GM04504 (cell line): ENCODE measurements at places on chromosomes 6 and 20.

DNA sequence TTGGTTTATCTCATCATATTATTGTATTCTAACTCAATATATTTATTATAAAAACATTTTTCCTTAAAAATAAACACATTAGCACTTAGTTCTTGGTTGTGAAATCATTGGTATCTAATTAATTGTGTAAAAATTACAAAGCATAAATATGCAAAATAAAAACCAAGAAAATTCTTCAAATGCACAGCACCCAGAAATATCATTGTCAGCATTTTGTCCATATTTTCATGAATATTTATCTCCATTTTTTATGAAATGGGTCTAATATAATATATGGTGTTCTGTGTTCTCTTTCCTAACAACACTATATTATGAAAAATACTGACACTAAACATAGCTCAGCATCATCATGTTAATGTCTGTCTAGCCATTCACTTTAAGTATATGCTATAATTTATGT lies 877.8 kb upstream of the MAP3K7 start:
- DNase-seq: no peak

- DNase-seq: no peak
Measured at GRCh38 chr6:118935978-118936703, 1.2 kb upstream of the MCM9 start.

DNA sequence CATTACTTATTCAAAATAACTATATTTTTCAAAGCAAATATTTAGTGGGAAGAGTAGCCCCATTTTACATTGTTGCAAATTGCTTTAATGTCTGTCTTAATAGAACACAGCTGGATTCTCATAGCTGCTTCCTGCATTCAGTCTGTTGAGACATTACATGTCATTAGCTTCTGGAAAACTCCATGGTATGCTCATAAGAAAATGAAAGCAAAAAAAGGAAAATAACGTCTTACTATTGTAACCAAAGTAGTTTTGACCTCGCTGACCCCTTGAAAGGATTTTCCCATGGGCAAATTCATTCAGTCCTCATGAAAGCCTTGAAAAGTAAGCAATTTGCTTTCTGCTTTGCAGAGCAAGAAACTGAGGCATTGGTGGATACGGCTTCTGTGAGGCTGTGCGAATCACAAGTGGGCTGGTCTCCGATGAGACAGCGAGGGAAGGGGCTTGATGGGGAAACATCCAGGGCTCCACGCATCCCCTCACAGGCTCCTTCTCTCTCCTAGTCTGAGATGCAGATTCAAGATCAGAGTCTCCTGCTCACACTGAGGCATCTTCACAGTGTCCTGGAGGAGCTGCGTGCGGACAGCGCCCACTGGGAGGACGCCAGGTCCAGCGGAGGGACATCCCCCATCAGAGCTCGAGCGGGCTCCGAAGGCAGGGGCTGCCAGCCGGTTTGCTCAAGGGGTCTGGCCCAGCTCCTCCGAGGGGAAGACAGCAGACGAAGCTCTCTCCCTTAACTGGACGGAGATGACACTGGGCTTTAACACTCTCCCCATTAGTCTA lies 3.3 kb downstream of the C20orf202 start:
- DNase-seq: no peak

DNA sequence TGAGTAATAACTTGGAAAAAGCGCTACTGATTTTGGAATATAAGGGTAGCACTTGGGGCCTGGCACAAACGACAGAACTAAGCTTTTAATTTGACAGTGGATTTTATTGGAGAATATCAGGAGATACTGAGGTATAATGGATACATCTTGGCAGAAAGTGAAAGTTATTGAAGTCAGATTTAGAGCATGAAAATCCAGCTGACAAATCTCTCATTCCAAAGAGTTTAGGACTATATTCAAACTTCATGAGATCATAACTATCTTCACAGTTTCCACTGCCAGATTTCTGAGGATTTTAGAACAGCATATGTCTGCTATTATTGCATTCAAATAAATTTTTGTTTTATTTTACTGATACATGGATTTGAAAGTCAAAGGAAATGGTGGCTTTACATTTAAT lies 132.3 kb upstream of the THEMIS start:
- no peak for DNase-seq

DNA sequence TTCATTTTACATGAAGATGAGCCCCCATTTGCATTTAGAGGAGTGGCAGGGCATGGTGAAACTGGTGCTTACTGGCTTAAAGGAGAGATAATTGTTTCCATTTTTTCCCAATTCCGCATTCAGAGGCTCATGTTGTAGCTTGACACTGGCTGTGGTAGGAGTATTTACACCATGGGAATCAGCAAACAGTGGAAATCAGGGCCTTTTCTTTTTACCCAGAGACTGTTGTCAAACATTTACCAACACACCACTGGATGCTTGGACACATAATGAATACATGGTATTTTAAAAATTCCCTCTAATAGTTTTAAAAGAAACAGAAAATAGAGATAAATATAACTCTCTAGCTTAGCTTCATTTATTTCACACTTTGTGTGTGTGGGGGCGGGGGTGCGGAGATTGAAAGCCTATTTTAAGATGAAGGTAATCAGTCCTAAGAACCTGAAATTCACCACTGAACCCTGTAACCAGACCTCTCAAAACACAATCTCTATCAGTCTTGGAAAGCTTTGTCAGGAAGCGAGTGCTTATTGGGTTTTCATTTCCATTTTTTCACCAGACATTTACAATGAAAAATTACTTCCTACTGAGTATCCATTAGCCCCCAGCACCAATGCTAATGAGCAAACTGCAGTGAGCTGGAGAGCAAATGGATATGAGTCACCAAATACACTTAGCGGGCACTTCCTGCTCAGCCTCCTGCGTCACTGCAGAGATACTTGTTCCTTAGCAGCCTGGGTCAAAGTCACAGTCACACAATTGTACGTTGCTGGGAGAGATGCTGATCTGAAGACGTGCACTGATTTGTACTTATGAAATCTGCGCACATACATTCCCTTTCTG lies 532.0 kb downstream of the BCKDHB start:
- DNase-seq: peak; percentile 80

DNA sequence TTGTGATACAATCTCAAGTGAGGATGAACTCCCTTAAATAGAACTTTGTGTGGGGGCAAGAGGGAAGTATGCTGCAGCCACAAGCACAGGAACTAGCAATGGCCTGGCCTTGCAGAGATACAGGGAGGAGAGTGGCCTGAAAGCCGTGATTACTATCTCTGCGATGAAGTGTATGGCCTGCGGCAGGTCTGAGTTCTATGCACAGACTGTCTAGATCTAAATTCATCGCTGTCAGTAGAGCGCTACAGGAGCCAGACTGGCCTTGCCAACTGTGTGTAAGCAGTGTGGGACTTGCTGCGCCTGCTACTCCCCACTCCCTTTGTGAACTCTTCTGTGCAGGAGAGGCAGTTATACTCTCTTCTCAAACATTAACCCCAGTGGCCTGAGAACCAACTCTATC lies 997.0 kb downstream of the GRIK2 start:
- no peak for DNase-seq

- DNase-seq: no peak
Measured at GRCh38 chr6:160117137-160117536, 4.5 kb upstream of the SLC22A1 start.

- peak; percentile 95 for DNase-seq
Measured at GRCh38 chr20:43513931-43514647, 6.6 kb downstream of the L3MBTL1 start.

GRCh38 chr6:125927761-125928160 lies 28.8 kb upstream of the HINT3 start:
- no peak for DNase-seq

DNA sequence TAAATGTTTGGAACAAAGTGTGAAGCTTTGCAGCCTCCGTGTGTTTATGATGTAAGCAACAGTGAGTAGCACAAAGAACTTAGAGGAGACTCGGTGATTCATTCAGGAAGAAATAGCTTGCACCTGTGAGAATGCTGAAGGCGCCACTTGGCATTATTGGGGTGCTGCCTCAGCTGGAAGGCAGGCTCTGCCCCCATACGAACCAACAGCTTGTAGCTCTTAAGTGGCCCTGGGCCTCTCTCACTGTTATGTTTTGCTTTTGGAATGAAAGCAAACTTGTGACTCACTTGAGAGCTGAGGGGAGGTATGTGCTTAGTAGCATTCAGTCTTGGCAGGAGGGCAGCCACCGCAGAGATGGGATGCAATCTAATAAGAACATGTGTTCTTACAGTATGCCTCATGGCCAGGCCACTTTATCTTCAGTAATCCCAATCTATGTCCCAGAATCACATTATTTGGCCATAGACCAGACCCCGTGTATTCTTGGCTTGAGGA lies 310.7 kb downstream of the EYA4 start:
- DNase-seq: peak; percentile 92

- DNase-seq: no peak
Measured at GRCh38 chr6:126672649-126673048, 332.7 kb downstream of the CENPW start.

- DNase-seq: no peak
Measured at GRCh38 chr6:36657271-36657670, 21.2 kb upstream of the CDKN1A start.

DNA sequence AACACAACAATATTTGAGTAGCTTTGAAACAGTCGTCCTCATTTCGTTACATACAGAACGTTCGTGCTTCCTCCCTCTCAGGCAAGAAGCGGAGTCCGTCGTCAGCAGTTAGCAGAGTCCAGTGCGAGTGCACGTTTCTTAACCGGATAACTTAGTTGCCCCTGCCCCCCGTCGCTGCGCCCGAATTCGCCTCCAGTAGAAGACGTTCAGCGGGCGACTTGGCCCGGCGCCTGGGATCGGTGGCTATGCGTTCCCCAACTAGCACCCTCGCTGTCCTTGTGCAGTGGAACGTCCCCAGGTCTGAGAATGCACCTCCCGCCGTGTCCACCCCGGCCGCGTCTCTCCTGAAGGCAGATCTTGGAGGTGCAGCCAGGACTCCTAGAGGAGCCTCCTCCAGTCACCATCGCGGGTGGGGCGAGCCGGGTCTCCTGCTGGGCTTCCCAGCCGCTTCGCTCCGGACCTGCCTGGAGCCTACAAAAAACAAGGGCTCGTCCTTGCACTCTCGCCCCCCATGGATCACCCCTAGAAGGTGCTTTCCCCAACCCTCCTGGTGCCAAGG lies 910 bp upstream of the PCSK2 start:
- DNase-seq: no peak

- no peak for DNase-seq
Measured at GRCh38 chr6:156791320-156791850, 14.2 kb downstream of the ARID1B start.
